ENCODE measurements at places on chromosomes 7 and 10.

DNA sequence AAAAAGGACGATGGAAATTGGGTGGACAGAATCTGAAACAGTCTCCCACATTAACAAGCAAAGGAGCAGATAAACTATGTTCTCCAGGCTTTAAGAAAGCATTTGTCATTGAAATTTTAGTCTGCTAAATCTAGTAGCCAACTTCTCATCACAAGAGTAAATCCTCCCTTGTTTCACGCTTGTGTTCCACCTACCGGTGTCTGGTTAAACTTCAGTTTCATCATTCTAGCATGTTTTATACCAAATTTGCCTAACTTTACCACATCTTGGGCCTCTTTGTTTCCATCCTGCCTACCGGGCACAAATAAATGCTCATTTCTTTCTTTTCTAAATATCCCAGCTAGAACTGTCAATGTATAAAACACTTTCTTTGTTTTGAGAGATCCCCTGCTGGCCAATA, 5.8 kb downstream of the LIPA start:
- DNase-seq: no peak

DNA sequence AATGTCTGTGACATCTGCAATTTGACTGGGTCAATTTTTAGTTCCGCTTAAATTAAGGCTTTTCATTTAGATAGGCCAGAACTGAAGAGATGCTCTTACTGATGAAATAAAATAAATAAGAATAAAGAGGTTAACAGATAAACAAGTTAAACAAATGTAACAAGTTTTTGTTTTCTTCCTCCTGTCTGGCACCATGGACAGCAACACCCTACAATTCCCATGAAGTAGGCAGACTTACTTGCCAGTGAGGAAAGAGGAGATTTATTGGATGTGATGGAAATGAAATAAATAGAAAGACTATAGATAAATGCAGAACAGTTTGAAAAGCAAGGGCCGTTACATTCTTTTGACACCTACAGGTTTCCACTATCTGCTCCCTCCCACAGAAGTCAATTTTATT, 118.5 kb downstream of the AMPH start:
- no peak for DNase-seq

GRCh38 chr7:80428161-80429054, 83.5 kb downstream of the GNAT3 start:
- no peak for DNase-seq

- no peak for DNase-seq
These were observed 6.4 kb downstream of the CDCA7L start for GRCh38 chr7:21939136-21939857.

DNA sequence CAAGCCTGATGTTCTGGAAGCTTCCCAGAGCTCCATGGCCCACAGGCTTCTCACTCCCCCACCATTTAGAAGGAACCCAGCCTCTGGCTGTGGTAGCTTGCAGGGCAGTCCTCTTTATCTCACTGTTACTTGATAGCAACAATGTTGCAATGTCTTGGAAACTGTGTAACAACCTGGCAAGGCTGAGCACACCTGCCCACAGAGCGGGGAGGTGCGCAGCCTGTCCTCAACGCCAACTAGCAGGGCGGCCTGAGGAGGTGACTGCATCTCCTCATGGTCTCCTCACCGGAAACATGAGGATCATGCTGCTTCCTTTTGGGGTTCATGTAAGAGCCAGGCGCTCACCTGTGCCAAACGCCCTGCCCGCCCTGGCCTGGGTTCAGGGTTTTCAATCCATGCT, 43.7 kb upstream of the INSIG1 start:
- DNase-seq: no peak

DNA sequence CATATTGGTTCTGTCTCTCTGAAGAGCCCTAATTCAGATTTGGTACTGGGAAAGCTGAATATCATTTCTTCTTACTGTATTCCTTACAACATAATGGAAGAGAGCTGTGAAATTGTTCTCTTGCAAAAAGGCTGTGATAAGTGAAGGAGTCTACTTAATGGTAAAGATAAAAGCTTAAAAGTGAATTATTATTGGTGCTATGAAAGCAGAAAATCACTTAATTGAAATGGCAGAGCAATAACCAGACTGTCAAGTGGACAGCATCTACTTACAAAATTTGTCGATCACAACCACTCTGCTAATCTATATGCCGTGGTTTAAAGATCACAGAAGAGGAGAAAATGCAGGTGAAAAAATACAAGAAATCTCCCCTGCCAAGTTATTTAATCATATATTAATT, 264.7 kb upstream of the TEX47 start:
- DNase-seq: no peak

DNA sequence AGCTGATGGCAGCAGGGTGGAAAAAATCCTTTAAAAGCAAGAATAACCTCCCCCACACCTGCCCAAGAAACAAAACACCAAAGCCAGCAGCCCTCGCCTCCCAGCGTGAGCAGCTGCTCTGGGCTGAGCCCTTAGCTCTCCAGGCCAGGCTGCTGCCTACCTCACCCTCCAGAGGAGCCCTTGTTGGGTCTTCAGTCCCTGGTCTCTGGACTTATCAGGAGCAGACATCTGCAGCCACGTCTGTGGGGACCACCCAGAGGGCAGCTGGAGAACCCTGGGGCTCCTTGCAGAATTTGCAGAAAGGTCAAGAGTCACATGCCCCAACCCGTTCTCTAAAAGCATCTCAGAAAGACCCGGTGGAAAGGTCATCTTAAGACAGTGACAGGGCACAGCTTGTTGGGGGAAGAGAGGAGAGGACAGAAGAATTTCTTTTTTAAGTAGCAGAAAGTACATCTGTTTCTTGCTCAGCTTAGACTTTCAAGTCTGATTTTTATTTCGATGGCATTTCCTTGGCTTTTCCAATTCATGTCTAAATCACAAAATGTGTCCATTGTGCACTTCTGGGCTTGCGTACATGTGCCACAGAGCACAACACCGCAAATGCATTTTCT, 425.7 kb upstream of the NFE2L3 start:
- DNase-seq: no peak

- DNase-seq: no peak
These were observed 3.5 kb downstream of the APBB1IP start for GRCh38 chr10:26441491-26442214.

DNA sequence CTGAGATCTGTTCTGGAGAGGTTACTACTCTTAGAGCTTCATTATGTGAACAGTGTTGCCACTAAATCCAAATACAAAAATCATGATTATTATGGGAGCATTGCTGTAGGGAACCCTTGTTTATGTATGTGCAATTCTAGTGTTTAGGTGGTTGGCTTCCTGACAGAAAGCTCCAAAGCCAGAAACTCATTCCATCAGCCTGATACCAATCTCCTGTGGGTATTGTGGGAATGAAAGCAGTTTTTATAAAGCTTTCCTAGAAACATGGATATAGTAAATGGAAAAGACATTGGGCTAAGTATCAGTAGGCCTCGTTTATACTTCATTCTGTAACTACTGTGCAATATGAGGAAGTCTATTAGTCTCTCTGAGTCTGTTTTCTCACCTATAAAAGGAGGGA, 6.4 kb downstream of the SDK1 start:
- DNase-seq: no peak

- DNase-seq: no peak
These were observed 185.7 kb downstream of the TAX1BP1 start for GRCh38 chr7:27925573-27926201.

- no peak for DNase-seq
These were observed 111.8 kb downstream of the EGFR start for GRCh38 chr7:55130395-55131141.

GRCh38 chr7:13476881-13477444, 512.5 kb downstream of the ETV1 start:
- no peak for DNase-seq

DNA sequence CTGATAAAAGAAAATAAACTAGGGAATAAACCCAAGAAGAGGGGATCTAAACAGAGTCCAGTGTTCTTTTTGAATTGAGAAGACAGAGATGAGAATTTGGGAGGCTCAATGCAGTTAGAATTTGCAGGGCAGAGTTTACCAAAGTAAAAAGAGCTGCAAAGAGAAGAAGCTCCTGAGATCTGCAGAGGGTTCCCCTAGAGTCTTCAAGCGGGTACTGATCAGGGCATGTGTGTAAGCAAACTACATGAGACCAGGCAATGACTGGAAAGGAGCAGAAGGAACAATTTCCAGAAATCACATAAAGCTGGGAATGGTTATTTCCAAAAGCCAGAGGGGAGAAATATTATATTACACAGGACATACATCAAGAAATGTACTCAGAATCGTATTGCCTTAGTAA, 58.1 kb upstream of the TES start:
- no peak for DNase-seq

DNA sequence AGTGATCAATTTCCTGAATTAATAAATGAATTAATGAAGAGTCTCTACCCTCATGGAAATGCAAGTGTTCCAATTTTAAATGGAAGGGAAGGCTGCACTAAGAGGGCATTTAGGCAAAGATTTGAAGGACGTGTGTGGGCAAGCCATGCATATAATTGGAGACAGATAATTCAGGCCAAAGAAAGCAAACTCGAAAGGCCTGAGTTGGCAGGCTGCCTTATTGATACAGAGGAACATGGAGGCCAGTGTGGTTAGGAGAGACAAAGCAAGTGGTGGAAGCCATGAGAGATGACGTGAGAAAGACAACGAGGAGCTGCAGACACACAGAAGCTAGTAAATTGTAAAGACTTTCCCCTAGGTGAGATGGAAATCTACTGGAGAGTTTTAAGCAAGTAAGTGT, 15.4 kb upstream of the PCLO start:
- DNase-seq: no peak

GRCh38 chr7:102916881-102917280, 4.1 kb downstream of the LRRC17 start:
- DNase-seq: no peak

DNA sequence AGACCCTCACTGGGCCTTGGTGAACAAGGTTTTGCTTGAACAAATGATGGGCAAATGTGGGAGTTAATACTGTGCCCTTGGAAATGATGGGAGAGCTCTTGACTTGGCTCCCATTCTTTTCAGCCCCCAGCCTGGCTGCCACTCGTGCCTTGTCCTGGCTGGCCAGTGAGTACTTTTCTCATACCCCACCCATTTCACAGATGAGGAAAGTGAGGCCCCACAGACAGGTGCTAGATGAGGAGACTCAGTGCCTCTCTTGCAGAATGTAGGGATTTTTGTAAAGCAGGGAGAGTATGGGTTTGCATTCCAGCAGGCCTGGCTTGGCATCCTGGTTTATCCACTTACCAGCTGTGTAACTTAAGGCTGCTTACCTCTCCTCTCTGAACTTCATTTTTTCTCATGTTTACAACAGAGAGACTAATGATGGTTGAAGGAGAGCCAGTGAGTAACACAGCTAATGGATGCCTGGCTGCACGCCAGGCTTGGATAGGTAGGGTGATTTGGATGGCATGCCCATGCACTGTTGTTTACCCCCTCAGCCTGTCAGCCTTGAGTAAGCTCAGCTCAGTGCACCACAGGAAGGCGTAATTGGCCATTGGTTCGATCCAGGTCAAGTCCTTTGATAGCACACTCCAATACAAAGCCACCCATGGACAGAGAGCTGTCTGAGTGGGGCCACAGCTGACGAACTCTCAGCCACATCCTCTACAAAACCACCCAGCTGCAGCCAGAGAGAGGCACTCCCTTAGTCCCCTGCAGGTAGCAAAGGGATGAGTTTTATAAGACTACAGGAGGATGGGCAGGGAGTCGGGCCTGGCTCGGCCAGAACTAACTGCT, 436.8 kb downstream of the RPS24 start:
- DNase-seq: no peak

GRCh38 chr7:155191901-155192478, 105.7 kb upstream of the INSIG1 start:
- no peak for DNase-seq

- no peak for DNase-seq
These were observed 26.4 kb downstream of the ZNRF2 start for GRCh38 chr7:30310674-30311362.

DNA sequence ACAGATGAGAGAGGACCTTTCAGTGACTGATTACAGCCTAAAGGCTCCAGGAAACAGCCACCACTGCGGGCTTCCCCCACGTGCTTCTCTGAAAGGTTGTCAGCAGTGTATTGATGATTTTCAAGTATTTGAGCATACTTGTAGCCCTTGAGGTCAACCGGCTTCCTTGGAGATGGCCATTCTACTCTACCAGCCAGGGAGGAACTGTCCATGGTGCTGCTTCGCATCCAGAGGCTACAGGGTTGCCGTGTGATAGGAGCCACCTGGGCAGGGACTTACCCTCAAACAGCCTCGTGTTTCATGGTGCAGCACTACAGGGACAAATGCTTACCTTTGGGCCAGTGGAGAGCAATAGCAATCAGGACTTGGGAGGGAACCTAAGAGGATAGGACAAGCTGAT, 179.5 kb downstream of the DPP6 start:
- DNase-seq: no peak

DNA sequence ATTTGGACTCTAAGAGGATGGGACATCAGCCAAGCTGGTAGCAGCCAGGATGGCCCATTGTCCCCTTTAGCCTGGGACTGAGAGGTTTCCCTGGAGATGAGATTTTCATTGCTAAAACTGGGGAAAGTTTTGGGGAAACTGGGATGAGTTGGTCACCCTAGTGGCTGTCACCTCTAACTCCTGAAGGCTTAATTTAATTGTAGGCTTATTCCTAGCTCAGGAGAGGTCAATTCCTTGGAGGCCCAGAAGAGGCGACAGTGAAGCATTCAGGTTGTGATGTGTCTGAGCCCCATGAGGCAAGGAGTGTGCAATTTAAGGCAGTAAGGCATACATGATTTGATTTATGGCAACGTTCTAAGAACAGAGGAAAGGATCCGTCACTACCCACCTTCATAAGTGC, 24.9 kb upstream of the JAZF1 start:
- DNase-seq: no peak

DNA sequence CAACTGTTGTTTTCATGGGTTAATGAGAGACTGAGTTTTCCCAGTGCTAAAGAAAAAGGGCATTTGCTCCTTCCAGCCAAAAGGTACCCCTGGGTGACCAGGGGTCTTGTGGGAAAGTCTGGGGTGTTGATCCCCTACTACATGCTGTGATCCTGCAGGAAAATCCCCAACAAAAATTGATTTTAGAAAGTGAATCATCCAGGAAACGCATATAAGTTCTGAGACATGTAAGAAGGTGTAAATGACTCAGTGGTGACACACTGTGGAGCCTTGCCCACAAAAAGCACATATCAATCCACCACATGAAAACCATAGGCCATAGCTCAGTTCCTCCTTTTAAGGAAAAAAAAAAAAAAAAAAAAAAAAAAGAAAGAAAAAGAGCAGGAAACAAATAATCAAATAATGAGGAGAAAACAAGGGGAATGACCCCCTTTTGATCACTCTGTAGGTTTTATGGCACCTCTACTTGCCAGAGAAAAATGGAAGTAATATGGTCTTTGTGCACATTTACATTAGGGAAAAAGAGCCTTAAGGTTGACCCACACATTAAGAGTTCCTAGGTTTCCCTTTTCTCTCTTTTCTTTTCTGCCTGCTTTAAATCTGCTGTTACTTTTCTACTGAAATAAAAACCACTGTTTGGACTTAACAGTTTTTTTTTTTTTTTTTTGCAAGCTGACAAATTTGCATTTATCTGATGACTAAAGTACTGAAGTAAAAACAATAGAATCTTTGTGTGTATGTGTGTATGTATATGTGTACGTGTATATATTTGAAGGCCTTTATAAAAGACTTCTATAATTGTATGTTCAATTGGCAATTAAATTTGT, 386.0 kb downstream of the KIF20B start:
- no peak for DNase-seq

- DNase-seq: no peak
These were observed 316.2 kb downstream of the ATRNL1 start for GRCh38 chr10:115409347-115409746.
